Astrocyte of the hippocampus (primary cell): ENCODE measurements at places on chromosomes 12 and 14.

GRCh38 chr14:100804558-100805309 is 21.2 kb upstream of the MEG3 start:
- DNase-seq = no peak

DNA sequence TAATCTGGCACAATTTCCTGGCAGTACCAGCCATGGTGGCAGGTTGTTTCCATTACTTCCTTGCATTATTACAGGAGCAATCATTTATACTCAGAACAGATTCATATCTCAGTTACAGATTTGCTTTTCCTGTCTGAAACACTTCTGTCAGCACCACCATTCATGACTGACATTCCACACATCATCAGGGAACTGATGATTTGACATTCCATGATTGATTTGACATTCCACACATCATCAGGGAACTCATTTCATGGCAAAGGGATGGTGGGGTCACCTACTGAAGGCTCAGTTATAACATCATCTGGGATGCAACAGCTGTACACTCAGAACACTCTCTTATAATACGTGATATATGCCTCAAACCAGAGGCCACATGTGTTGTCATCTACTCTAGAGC is 30.9 kb upstream of the RERGL start:
- DNase-seq = no peak

GRCh38 chr12:75917083-75917482 is 114.5 kb downstream of the PHLDA1 start:
- DNase-seq = no peak

DNA sequence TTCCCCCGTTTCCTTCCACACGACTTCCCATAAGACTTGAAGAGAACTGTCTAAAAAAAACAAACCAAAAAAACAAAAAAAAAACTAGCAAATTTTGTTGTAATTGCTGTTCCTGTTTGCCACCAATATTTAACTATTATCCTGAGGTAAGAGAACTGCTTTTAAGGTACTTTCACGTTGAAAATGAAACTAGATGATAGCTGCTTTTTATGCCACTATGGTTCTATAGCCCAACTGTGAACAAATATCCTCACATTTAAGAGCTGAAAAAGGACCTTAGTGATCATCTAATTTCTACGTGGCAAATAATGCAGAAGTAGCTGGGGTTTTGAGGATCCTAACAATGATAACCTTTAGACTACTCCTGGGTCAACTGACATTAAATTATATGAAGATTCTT is 98.6 kb downstream of the TAOK3 start:
- DNase-seq = no peak

- no peak for DNase-seq
Measured at GRCh38 chr14:68495101-68496039, 297.5 kb downstream of the ZFP36L1 start.

GRCh38 chr12:79555028-79555925 is 135.5 kb downstream of the PAWR start:
- peak; percentile 70 for DNase-seq

DNA sequence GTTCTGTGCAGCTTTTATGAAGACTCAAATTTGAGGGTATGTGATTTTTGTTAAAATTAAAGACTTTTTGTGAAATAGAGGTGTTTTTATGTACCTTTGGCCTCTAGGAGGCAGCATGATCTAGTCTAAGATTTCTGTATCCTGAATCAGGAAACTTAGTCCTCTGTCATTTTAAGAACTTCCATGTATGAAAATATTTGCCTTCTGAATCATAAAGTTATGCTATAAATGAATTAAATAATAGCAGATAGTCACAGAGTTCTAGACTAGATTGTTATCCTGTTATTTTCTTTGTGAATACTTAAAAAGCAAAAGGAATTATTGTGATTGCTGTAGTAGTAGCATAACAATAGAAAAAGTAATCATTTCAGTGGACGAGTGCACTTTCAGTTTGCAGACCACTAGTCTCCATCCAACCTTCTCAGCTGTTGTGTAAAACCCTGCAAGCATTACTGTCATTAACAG is 56.3 kb downstream of the FGD4 start:
- peak; percentile 78 for DNase-seq

GRCh38 chr12:78725951-78726580 is 138.5 kb upstream of the SYT1 start:
- no peak for DNase-seq

DNA sequence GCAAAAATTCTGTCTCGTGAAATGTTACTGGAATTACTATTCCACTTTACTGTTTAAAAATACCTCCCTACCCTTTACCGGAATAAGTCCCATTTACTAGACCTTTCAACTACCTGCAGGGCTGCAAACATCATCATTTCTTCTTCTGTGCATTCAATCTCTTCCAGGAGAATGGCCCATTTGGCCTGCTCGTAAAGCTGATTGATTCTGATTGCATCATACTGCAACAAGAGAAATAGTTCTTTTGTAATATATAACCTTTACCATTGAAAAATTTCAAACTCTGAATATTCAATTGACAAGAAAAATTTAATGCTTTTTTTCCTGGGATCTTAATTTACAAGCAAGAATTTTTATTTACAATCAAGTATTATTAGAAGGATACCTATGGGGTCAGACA is 72.4 kb downstream of the FERMT2 start:
- no peak for DNase-seq

DNA sequence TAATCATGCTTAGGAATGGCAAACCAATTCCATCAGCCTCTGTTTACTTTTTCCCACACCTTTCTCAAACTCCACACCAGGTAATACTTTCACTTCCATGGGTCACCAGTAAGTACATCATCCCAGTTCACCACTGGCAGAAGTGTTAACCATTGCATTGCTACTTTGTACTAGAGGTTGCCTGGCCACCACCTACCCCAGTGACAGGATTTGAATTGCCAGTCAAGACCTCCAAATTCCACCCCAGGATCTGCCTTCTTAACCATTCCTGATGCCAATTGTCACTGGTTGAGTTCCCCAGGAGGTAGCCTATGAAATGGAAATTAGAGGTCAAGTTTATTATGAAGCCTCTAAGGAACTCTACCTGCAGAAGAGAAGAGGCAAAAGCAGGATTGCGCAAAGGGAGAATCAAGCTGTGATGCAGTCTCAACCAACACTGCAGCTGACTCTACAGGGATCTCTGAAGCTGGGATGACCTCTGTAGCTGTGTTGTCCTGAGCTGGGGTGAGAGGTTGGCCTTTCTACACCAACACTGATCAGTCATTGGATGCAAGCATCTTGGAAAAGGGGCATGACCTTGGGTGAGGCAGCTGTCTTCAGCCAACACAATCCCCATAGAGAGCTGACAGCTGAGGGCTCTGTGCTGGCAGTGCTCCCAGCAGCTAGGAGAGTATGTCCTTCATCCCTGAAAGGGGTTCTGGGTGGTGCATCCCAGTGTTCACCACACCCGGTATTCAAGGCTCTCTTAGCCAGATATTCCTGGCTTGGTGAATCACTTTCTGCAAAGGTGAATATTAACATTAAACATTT is 37.0 kb upstream of the HMGA2 start:
- no peak for DNase-seq

DNA sequence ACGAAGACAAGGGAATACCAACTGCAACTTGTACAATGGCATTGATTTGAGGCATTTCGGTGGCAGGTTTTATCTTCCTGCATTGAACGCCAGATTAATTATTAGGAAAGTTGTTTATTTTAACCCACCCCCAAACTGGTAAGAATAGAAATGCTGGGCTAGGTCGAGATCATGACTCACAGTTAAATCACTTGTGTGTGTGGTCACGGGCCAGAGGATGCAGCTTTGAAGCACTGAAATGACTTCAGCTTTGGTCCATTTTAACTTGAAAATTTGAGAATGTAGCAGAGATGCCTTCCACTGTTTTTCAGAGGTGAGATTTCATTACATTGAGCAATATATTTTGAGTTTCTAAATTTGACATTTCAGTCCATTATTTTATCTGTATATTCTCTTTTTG is 23.6 kb upstream of the KCNH3 start:
- peak; percentile 86 for DNase-seq

GRCh38 chr12:108825201-108825950 is 32.0 kb downstream of the SSH1 start:
- DNase-seq = peak; percentile 50

DNA sequence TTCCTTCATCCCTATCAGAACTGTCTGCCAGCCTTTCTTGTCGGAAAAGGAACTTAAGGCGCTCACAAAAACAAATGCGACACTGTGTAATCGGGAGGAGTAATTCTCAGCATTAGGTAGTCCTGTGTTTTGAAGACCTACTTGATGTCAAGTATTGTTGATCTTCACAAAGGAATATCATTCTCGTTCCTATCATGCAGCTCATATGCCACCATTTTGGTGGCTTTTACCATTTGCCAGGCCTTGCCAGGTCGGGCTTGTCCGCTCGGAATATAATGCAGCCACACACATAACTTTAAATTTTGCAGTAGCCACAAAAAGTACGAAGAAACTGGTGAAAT is 903 bp upstream of the PPP4R3A start:
- no peak for DNase-seq

DNA sequence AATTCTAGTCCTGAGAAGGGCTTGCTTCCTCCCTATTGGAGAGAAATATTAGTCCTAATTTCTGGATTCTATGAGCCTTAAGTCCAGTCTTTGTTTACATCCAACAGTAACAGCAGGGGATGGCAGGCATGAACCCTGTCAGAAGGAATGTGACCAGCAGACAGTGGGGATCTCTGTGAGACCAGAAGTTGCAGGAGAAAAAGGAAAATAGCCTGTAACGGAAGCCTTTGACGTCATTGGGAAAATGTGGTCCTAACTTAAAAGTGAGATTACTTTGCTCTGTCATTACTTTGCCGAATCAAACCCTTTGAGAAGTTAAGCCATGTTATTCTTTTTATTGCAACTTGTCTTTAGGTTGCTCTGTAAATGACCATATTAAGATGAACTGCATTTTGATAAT is 218.2 kb upstream of the PRICKLE1 start:
- no peak for DNase-seq

DNA sequence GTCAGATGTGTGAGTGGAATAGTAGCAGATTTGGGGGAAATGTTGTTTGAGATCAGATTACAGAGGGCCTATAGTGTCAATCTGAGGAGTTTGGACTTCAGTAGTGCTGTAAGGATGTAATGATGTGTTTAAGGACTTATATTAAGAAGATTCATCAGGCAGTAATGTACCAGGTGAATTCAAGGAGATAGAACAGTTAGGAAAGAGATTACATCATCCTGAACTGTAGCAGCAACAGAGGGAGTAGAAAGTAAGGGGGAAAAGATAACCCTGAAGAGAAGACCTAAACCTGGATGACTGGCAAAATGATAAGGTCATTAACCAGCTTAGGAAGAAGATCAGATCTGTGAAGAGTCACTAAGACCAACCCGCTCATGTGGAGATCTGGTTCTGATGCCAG is 349.4 kb downstream of the PDZRN4 start:
- DNase-seq = no peak

DNA sequence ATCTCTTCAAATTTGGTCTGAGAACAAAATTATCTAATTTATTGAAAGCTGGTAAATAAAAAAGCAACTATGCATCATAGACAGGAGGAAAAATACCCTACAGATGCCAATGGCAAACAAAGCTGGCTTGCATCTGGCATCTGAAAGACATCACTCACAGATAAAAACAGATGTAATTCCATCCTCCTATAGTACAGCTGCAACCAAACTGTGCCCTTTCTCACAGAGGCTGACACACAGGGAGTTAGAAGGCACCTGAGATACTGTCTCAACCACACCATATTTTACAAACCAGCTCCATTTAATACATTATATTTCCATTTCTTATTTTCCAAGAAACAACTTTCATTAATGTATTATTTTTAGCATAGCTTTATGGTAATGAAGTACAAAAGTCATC is 39.4 kb downstream of the DUSP16 start:
- no peak for DNase-seq

DNA sequence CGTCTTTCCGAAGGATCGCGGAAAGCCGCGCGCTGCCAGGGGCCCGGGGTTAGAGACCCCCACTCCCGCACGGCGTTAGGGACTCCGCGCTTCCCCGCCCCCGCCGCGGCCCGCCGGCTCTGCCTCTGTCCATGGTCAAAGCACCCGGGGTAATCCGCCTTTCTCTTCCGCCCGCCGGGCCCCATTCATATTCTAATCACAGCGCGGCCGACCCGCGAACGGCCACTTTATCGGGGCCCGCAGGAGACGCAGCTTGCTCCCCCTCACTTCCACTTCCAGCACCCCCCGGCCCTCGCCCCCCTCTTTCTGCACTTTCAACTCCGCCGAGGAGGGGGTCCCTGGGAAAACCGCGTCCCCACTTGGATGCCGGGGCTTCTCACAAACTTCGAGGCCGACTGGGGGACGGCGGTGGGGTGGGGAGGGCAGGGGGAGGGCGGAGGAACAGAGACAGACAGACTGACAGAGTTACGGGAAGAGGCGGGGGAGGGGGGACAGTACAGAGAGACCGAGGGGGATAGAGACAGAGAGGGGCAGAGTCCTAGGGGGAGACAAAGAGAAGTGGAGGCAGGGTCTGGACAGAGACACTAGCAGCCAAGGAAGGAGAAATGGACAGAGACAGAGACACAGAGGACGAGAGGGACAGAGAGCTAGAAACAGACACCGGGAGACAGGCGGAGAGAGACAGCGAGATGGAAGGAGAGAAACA is 1.1 kb upstream of the RFX4 start:
- peak; percentile 65 for DNase-seq

GRCh38 chr14:60723116-60723906 is 840 bp downstream of the SIX4 start:
- peak; percentile 81 for DNase-seq

GRCh38 chr14:90368946-90369721 is 27.7 kb upstream of the CALM1 start:
- no peak for DNase-seq

DNA sequence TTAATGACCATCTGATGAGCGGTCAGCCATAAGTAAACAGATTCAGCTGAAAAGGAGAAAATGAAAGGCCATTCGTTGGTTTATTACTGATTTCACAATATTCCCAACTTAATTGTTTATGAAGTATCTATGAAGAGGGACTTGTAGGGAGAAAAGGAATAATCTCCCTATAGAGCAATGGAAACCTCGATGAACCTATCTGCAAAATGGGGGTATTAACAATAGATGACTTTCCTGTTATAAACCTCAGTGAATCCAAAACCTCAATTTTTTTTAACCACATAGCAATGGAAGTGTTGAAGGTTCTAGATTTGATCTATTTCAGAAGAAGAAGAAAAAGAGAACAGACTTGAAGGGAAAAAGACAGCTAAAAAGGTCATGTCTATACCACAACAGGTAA is 2.0 kb downstream of the WIF1 start:
- DNase-seq = no peak

DNA sequence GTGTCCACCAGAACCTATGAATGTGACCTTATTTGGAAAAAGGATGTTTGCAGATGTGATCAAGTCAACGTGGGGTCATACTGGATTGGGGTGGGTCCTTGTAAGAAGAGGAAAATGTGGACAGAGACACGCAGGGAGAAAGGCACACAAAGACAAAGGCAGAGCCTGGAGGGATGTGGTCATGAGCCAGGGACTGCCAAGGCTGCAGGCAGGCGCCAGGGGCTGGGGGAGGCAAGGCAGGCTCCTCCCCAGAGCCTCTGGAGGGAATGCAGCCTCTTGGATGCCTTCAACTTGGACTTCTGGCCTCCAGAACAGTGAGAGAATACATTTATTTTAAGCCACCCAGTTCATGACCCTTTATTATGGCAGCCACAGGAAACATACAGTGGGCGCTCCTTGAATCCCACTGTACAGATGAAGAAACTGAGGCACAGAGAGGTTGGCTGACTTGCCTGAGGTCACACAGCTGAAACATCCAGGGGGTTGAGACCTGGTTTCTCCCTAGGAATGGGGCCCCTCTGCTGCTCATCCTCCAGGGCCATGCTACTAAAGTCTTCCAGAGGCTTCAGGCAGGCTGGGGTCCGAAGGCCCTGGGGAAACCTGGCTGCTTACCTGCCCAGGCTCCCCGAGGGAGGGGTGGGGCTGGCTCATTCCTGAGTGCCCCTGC is 99.7 kb downstream of the RFLNA start:
- peak; percentile 86 for DNase-seq
